ENCODE measurements at places on chromosomes 12 and 14.

GRCh38 chr14:92637864-92638263 lies 110.6 kb downstream of the LGMN start:
- no peak for DNase-seq

GRCh38 chr12:62194616-62195015 lies 65.6 kb upstream of the USP15 start:
- no peak for DNase-seq

- no peak for DNase-seq
Measured at GRCh38 chr12:15534322-15534721, 212.0 kb downstream of the PTPRO start.

DNA sequence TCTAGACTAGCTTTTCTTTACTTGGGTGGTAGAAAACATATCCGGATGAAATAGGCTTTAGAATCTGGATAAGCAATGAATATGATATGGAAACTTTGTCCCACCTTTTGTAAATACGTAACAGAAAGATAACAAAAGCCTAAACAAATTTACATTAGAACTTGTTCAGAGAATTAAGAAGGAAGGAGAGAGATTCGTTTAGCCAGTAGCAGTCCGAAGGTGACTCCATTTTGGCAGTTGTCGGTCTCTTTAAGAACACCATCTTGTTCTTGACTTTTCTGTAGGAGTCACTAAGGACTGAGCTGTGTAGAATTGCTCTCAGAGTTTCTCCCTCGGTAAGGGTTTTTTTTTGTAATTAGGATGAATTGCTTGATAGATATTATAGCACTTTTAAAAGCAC lies 475.1 kb downstream of the PCNX1 start:
- no peak for DNase-seq

- DNase-seq = no peak
Measured at GRCh38 chr14:98694541-98694940, 577.5 kb downstream of the BCL11B start.

- DNase-seq = no peak
Measured at GRCh38 chr14:59699442-59699841, 122.8 kb upstream of the CCDC175 start.

DNA sequence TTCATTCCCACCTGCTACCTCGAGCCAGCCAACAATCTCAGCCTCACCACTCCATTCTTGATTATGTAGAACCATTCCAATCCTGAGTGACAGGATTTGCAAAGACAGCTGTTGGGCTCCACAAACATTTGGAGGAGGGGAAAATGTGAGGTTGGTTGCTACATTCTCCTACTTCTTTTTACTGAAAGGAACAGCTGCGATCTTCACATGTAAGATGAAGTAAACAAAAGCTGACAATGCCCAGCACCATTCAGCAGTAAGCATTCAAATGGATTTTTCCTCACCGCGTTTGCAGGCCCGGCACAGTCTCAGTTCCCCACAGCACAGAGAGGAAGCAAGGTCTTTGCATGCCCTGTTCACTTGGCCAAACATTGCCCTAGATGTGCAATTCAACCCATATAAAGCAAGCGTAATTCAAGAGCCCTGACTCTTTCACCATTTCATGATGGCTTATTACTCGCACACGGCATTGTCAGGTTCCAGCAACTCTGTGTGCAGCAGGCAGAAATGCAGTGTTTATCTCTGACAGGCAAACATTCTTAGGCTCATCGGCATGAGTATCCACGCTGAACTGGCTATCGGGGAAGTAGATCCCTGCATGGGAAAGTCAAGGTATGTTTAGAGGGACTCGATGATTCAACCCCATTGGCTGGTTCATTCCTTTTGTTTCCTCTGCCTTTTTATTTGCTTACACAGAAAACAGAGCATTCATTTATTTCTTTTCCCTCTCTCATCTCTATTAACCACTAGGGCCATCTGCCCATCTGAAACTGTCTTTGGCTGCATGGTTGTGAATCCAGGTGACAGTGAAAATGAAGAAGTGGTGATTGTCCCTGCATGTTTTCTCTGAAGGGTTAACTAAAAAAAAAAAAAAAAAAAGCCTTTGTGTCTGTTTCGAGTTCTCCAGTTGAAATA lies 236.1 kb upstream of the PLEKHG7 start:
- no peak for DNase-seq

DNA sequence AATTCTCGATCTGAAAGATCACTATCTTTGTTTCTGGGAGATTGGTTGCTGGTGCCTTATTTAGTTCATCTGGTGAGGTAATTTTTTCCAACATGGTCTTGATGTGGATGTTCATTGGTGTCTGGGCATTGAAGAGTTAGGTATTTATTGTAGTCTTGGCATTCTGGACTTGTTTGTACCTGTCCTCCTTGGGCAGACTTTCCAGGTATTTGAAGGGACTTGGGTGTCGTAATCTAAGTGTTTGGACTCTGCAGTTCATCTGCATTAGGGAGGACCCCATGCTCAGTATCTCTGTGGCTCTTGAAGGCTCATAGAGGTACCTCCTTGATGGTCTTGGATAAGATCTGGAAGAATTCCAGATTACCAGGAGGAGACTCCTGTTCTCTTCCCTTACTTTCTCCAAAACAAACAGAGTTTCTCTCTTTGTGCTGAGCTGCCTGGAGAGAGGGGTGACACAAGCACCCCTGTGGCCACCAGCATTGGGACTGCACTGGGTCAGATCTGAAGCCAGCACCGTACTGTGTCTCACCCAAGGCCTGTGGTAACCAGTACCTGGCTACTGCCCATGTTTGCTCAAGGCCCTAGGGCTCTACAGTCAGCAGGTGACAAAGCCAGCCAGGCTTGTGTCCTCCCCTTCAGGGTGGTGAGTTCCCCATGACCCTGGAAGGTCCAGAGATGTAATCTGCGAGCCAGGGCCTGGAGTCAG lies 5.3 kb downstream of the A2ML1 start:
- no peak for DNase-seq

GRCh38 chr14:31990926-31991572 lies 86.1 kb upstream of the ARHGAP5 start:
- no peak for DNase-seq

GRCh38 chr14:30053103-30053502 lies 125.5 kb upstream of the PRKD1 start:
- DNase-seq = no peak

All from activated naive CD4-positive, alpha-beta T cell treated with Interleukin-2 at 50 U/mL for 16 hours (primary cell).